Activated CD4-positive, alpha-beta T cell treated with anti-CD3 and anti-CD28 coated beads, Interleukin-2, Interleukin-6, amounts not matched to agents 100 ng/mL and 50 ng/mL, durations not matched to agents 16 hours and 8 hours (primary cell): ENCODE measurements at places on chromosomes 7 and 10.

- DNase-seq, result no peak
Measured at GRCh38 chr7:102925976-102926782, 13.4 kb downstream of the LRRC17 start.

DNA sequence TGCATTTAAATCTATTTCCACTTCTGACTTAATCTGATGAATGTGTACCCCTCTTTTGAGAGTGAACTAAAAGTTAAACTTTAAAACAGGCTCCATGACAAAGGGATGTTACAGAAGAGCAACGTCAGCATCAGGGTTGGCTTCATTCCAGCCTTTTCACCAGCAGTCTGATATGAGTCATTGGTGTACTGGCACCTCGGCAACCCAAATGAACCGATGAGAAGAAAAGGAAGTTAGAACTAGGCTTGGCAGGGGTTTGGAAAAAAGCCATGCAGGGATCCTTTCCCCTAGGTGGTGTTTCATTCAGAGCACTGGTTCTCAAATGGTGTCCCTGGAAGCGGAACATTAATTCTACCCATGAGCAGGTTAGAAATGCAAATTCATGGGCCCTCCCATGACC lies 53.6 kb downstream of the SEC61G start:
- DNase-seq, result peak; percentile 1

GRCh38 chr10:95208702-95209391 lies 14.8 kb downstream of the ACSM6 start:
- DNase-seq, result no peak

DNA sequence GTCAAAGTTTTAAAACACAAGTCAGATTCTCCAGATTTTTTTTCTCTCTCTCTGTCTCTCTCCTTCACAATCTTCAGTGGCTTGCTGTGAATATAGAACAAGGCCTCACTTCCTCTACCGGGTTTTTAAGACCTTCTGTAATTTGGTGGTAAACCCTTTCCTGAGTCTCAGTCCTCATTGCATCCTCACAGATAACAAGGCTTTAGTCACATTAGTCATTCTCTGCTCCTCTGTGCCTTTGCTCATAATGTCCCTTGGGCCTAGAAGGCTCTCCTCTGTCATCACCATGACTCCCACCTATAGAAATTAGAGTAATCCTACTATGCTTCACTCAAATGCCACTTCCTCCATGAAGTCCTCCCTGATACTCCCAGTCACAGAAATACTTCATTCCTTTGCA lies 172.7 kb upstream of the HPS1 start:
- DNase-seq, result no peak

DNA sequence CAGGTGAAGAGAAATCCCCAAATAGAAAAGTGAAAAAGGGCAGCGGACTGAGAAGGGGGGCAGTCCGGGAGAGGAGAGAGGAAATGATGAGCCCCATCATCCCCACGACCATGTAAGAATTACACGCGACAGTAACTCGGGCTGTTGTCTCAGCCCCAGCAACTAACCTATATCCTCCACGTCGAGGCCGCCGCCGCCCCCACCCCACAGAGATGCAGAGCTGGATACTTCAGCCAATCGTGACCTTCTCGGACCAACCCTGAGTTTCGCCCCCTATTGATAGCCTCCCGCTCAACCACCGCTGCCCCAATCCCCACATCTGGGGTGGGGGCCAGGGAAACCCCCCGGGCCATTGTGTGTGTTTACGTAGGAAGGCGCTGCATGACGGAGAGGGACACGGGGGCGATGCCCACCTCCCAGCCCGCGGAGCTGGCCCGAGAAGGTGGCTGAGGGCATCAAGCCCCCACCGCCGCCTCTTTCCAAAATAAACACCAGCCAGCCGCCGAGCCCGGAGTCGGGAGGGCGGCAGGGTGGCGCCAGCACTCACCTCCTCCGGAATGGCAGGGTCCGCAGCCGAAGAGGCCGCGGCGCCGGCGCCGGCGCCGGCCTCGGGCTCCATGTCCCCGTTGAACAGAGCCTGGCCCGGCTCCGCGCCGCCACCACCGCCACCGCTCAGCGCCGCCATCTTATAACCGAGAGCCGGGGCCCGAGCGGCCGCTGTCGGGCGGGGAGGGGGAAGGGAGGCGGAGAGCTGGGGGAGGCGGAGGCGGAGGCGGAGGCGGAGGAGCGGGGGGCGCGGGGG lies 509 bp downstream of the BRAF start:
- peak; percentile 76 for DNase-seq

DNA sequence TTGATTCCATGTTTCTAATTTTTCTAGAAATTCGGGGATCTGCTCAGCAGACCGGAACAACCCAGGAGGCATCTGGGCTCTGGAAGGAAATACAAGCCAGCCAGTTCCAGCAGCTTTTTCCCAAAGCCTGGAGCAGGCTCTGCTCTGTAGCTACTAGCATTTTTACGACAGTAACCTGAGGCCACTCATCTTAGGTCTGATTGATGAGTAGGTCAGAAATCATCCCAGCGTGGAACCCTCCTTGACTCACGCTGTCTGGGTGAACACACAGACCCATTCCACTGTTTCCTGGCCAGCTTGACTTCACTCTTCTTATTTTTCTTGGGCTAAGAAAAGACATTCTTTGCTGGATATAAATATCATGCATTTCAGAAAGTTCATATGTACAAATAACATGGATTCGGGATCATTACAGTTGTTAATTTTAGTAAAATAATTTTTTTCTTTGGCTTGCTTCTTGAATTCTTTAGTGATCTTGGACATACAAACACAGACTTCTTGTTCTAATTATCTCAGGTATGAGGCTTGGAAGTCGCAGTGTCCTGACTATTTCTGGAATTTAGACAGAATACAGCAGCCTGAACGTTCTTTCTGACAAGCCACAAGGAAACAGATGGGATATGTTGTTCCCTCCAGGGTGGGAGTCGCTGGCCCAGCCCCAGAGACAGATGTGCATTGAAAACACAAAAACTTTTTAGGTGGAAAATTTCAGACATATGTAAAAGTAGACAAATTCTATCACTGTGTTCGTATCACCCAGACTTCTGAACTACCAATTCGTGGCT lies 54.6 kb upstream of the PITRM1 start:
- no peak for DNase-seq
